ENCODE measurements at places on chromosomes 11 and 22.

DNA sequence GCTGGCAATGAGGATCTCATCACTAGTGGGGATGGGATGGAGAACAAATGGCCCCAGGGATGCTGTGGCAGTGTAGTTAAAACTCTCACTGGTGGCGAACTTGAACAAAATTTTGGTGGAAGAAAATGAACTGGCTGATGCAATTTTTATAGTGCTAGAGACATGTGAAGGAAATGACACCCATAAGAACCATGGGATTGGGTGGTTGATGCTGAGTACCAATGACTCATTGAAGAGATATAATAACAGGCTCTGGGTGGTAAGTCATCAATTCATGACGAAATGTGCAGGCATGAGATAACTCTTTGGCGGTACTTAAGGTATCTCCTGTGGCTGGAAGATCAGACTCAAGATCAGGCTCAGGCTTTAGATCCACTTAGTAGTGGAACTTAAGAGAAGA is 172.9 kb upstream of the DDI1 start:
- DNase-seq: no peak

- DNase-seq: no peak
Observed at GRCh38 chr11:69400771-69401590, 80.5 kb upstream of the LINC01488 start.

DNA sequence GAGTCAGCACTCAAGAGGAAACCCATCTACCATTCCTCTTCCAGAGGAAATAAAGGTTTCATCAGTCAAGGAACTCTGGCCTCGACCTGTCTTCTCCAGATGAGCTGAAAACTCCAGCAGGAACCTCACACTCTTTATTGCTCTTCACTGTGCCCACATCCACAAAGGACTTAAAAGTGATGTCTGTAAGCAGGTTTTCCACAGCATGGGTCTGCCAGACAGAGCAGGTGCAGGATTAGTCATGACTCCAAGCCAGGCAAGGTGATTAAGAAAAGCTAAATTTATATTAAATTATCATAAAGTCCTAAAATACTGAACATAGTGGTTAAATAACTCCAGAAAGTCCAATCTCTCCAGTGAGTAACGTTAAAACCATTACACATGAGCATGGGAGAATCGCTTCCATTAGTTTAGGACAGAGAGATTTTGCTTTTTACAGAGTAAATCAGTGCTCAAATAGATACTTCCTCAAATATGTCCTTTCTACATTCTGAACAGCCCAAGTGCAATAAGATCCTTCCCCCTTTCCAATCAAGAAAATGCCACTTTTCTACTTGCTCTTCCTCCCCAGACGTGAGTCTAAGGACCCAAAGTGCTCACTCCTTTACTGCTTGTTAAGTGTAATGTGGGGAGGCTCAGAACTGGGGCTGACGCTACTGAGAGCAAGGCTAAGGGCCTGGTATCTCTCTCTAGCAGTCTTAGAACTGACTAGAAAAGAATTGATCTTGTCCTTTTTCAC is 10.7 kb upstream of the CKAP5 start:
- no peak for DNase-seq

DNA sequence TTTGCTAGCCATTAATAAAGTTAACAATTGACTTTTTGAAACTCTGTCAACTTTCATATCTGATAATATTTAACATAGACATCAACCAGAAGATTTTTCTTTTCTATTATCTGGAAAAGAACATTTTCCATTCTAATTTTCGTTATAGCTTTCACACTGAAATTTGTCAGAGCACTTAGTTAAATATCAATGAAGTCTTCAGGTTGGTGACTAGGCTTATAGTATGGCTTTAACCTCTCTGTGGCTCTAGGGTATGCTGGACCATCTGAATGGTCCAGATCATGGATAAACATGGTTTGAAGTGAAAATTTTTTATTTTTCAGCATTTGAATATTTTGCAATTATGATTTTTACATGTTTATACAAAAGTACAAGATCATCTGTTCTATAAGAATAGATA is 548.1 kb downstream of the CNTN5 start:
- DNase-seq: no peak

- DNase-seq: peak; percentile 91
Observed at GRCh38 chr22:41381329-41382097, at the start of gene TEF. TEF (plus strand) TSS chr22:41381942; CDS start chr22:41382045, 103 bp downstream.

DNA sequence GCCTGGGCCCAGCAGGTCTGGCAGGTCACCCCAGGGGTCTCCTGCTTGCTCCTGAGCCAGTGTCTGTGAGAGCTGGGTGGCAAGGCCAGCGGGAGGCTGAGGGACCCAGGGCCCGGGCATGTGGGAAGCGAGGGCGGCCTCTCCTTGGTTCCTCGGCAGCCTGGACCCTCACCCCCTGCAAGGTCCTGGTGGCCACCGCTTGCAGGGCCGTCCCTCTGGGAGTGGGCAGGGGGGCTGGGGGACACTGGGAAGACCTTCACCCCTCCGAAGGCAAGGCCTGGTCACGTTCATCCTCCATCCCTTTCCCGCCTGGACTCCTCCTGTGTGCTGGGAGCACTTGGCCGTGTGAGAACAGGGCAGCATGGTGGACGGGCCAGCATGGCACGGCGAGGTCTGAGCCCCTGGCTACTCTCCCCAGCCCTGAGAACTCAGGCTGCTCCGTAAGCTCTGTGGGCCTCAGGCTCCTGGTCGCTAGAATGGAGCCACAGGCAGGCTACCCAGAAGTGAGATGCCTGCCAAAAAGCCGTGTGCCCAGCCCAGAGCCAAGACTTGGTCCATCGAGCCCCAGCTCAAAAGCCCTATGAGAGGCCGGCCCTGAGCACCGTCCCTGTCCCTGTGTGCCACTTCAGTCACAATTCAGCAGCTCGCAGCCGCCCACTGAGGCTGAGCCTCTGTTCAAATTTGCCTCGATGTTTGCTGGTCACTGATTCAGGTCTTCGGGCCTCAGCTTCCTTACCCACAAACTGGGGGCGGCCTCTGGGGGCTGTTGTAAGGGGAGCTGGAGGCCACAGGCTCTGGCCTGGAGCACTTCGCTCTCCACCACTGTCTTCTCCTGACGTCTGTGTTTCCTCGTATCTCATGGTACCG is 45.0 kb downstream of the IGLL1 start:
- no peak for DNase-seq

DNA sequence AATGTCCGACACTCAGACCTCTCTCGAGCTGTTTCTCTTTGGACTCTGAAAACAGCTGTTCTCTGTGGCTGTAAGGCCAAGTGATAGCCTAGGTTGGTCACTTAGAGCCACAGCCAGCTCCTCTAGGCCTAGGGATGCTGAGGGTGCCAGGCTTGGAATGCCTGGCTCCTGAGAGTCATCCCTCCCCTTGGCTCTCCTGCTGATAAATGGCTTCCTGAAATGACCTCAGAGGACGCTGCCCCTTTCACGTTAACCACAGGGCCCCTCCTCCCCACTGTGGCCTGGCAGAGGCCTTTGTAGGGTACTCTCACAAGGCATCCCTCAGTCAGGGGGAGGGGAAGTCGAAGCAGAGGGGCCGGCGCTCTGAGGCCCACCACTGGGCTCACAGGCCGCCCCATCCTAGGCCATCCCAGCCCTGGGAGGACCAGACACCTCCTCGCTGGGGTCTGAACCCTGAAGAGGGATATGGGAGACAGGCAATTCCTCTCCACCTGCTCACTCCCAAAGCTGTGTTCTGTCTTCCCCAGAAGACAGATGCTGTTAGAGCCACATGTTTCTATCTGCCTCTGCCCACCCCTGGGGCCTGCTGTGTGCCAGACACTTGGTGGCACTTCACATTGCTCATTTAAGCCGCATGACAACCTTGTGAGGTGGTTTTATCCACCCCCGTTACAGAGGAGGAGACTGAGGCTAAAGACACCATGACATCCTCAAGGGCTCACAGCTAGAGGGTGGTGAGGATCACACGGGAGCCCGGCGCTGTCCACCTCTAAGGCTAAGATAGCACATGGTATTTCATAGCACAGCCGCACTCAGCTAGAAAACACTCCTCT is 50.9 kb downstream of the ARFGAP3 start:
- no peak for DNase-seq

GRCh38 chr11:108672786-108673185 is 7.9 kb downstream of the DDX10 start:
- no peak for DNase-seq

DNA sequence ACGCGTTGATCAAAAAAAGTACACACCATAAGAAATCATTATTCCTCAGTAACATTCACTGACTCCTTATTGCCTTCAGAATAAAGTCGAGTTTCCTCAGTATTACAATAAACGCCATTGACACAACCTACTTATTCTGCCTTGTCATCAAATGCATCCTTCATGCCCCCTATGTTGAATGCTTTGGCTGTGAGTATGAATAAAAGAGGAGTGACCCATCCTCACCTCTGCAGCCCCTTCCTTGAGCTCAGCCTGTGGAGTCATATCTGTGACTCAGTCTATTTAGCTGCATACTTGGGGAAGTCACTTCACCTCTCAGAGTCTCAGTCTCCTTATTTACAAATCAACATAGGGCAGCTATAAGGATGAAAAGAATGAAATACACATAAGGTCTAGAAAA is 65.1 kb downstream of the USP35 start:
- no peak for DNase-seq

- DNase-seq: no peak
Observed at GRCh38 chr22:44206696-44207095, 26.0 kb downstream of the PARVG start.

DNA sequence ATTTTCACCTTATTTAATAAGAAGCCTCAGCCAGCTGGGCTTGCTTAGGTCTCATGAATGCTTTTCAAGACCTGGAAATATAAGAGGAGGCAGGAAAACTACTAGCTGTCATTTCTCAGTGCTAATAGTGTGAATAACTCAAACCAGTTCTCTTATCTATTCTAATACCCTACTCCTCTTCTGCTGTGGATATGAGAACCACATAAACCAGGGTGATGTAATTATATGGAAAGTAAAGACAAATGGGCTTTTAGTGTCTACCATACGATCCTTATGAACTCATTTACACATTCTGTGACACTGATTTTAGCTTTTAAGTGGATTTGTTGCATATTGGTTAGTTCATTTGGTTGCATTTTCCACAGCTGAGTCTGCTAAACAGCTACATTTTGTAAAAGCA is 8.6 kb downstream of the PDGFD start:
- DNase-seq: no peak

GRCh38 chr11:103465555-103466140 is 356.4 kb downstream of the DYNC2H1 start:
- DNase-seq: no peak

- DNase-seq: no peak
Observed at GRCh38 chr11:36464720-36465119, 45.4 kb downstream of the TRAF6 start.

DNA sequence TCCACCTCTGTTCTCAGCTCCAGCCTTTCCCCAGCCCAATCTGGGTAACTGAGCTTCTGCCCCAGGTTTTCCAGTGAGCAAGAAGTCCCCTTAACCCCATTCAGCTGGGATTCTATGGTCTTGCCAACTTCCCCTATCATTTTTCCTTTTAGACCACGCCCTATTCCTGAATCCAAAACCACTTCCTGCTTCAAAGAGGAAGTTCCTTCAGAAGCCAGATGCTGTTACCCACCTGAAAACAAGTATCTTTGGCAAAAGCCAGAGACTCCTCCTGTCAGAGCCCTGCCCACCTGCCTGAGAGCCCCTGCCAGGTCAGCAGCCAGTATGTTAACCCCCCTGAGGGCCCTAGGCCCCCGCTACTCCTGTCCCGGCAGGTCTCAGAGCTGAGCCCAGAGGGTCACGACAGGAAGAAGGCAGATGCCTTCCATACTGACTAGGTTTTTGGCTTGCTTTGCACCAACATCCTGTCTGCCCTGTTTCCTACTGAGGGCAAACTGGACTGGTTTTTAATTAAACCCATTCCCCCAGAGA is 20.3 kb upstream of the MICAL2 start:
- no peak for DNase-seq

- no peak for DNase-seq
Observed at GRCh38 chr22:34866495-34867131, 199.3 kb upstream of the ISX start.

- DNase-seq: no peak
Observed at GRCh38 chr11:69110451-69110850, 45.3 kb upstream of the SMIM38 start.

GRCh38 chr22:44550711-44551491 is 52.9 kb upstream of the RTL6 start:
- DNase-seq: no peak
